Stimulated activated CD4-positive, alpha-beta T cell treated with anti-CD3 and anti-CD28 coated beads, Interleukin-2, amount 100 ng/mL, for 24 hours (primary cell): ENCODE measurements at places on chromosomes 6 and 20.

DNA sequence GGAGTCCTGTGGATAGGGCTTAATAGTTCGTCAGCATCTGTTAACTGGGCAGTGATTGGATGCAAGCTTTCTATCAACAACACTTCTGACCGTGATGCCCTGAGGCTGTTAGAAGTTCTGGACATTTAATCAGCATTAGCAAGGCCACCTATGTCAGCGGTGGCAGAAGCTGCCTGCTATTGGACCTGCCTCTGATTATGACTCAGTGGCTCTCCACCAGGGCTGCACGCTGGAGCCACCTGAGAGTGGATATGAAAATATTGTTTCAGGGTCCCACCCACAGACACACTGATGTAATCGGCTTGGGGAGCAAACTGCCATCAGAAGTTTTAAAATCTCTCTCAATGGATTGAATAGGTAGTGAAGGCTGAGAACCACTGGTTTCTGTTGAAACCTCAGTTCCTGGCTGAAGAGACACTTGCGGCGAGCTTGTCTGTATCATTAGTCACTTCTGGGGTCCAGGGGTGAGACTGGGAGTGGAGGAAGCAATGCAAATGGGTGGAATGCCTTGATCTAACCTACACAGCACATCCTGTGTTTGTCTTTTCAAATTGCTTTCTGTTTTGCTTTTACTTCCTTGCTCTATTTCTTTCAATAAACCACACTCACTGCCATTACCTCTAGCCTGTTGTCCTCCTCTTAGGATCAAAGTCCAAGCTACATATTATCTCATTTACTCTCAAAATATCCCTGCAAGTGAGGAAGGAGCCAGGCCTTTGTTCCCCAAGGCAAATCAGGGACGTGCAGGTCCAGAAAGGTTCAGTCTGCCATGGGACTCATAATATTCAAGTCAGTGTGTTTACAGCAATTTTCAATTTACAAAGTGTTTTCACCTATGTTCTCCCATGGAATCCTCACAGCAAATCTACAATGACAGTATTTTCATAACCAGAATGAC, 4.2 kb downstream of the CLIC5 start:
- peak; percentile 47 for DNase-seq

DNA sequence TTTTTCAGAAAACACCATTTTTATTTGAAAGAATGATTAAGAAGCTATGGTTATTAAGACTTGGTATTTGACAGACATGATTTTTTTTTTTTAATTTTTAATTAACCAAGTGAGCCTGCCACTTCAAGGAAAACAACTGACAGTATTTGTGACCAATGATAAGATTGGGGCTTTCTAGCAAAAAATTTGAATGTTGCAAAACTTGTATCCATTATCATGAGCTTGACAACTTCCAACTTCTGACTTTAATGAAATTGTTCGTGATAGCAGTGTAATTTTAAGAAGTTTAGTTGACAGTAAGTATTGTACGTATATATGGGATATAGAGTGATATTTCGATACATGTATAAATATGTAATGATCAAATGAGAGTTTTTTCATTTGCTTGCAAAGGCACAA, 21.6 kb upstream of the POM121L2 start:
- DNase-seq: no peak

DNA sequence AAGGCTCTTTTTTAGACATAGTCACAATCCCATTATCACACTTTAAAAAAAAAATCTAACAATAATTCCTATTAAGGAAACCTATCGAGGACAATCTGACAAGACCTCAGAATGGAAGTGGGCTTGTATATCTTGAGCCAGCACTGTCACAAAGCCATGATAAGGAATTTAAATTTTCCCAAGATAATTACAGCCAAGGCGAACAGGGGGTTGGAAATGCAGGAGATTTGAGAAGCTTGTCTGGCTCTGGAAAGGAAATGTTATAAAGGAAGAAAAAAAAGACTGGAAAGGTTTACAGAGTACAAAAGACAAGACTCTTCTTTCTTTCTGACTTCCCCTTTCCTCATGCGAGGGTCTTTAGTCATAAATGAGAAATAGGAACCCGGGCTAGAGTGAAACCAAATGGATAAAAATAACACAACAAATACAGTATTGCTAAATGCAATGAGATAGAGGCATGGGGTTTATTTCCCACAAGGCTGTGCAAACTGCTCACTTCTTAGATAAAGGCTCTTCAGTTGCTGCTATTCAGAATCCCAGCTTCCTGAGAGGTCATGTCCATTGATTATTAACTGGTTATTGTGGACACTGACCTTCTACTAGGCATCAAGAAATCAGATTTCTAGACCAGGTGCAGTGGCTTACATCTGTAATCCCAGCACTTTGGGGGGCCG, 13.4 kb upstream of the GHRH start:
- no peak for DNase-seq

DNA sequence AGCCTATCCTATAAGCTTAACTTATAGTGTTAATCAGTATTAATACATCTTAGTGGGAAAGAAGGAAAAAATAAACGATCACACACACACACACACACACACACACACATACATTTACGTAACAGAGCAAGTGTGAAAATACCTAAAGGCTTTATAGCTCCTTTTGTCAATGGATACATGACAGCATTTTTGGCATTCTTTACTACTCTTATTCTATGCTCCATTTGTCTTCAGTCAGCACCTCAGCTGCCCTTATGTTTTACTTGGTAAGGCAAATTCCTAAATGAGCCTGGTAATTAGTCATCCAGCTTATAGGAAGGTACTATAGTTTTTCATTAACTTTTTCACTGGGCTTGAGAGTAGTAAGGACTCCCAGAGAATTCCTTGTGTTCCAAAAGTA, 25.1 kb upstream of the SLC17A3 start:
- DNase-seq: no peak

DNA sequence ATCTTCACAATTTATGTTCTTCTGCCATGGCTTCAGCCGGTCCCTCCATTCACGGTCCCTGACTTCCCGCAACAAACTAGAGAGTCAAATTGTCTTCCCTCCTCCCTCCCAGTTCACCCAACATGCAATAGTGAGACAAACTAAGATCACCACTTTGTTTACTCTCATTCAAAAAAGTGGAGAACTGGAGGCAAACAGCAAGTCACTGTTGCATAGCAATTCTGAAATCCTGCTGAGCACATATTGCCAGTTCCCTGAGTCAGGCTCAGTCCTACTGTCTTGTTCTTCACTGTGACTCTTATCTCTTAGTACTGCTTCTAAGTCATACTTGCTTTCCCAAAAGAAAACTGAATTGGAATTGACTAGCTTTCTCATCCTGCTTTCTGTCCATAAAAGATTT, 287.2 kb upstream of the SASH1 start:
- no peak for DNase-seq

GRCh38 chr6:6803180-6803977, 214.9 kb downstream of the LY86 start:
- DNase-seq: no peak

GRCh38 chr6:149109397-149110070, 208.0 kb upstream of the TAB2 start:
- DNase-seq: no peak

DNA sequence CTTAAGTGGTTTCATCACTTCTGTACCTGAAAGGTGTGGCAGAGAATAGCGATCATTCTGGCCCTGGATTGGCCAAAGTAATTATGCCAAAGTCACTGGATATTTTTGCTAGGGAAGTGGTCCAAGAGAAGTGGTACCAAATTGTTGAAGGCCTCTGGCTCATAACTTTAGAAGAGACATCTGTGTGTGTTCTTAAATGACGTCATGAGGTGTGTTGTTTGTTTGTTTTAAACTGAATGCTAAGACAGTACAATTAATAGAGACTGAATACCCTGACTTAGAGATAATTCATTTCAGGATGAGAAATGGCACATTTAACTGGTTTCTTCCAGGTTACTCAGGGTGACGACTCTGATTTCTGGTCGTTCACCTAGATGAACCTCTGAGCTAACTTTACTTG, 3.3 kb downstream of the VAPB start:
- no peak for DNase-seq

DNA sequence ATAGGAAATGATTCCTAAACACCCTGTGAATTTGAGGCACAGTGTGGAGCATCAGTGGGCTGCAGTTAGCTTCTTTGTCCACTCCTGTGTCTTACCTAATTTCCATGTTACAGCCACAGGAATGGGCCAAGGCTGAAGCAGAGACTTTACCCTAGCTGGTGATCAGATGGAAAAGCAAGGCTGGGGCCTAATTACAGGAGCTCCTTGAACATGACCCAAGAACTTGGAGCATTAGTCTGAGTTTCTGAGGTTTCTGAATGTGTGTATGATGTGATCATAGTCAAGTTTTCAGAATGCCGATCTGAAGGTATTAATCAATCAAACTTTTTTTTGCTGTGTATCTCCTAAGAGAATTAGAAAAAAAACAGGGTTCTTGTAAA, 18.0 kb downstream of the HECA start:
- DNase-seq: no peak

- no peak for DNase-seq
Observed at GRCh38 chr6:152952866-152953509, 29.9 kb downstream of the FBXO5 start.

DNA sequence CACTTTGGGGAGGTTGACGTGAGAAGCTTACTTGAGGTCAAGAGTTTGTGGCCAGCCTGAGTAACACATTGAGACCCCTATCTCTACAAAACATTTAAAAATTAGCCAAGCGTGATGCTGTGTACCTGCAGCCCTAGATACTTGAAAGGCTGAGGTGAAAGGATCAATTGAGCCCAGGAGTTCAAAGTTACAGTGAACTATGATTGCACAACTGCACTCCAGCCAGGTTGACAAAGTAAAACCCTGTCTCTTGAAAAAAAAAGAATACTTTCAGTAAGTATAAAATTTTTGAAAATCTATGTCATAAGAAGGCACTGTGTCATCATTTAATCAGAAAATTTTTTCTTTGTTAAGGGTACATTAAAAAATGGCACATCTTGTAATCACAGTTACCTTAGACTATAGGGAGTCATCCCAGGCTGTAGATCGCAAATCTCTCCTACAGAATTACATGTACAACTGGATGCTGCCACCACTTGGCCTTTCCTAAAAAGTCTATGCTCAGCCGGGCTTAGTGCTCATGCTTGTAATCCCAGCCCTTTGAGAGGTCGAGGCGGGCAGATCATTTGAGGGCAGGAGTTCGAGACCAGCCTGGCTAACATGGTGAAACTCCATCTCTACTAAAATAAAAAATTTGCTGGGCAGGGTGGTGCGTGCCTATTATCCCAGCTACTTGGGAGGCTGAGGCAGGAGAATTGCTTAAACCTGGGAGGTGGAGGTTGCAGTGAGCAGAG, 17.0 kb upstream of the MRS2 start:
- DNase-seq: no peak

GRCh38 chr6:134315189-134315588, 2.7 kb downstream of the SGK1 start:
- DNase-seq: no peak

DNA sequence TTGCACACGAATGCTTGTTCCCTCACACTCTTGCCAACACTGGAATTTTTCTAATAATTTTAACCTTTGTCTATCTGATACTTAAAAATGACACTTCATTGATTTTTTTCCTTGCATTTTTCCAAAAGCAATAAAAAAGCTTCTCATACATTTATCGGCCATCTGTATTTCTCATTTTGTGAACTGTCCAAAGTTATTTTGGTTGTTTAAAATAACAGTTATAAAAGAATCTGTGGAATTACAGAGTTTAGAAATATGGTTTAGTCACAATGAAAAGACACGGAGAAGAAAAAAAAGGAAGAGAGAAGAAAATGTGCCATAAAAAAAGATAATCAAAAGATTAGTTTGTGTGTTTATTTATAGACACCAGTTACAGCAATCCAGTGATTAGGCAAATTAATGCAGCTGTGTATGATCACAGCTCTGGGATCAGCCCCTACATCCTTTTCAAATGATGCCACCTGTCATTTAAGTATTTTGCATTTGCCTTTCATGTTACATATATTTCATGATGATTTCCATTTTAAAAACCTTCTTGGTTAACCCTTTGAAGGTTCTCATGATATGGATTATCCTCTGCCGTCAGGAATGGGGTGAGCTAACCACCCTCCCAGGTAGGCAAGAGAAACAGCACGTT, 171.7 kb downstream of the BACH2 start:
- DNase-seq: no peak

- DNase-seq: no peak
Observed at GRCh38 chr6:36986704-36987047, 680 bp upstream of the MTCH1 start.

DNA sequence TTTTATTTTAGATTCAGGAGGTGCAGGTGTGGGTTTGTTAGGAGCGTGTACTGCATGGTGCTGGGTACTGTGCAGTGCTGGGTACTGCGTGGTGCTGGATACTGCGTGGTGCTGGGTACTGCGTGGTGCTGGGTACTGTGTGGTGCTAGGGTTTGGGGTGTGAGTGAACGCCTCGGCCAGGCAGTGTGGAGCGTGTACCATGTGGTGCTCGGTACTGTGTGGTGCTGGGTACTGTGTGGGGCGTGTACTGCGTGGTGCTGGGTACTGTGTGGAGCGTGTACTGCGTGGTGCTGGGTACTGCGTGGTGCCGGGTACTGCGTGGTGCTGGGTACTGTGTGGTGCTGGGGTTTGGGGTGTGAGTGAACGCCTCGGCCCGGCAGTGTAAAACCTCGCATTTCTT, 62.9 kb downstream of the WDR27 start:
- no peak for DNase-seq

DNA sequence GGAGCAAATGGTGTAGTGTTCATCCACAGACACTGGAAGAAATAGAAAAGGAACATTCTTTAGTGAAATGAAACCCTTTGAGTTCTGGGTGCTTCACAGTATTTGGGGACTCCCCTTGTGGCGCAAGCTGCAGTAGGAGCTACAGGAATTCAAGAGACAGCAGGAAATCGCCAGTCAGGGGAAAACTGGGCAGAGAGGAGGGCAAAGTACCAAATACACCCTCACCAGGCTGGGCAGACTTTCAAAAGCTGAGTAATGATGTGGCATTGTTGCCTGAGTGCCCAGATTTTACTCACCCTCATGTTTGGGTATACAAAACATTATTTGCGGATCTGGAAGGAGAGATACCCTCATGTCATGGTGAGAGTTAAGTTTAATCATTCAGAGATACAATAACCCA, 97.9 kb downstream of the SOD2 start:
- peak; percentile 12 for DNase-seq

GRCh38 chr6:54135665-54136369, 24.6 kb downstream of the MLIP start:
- no peak for DNase-seq

- DNase-seq: no peak
Observed at GRCh38 chr20:46220455-46221207, 87.7 kb downstream of the CDH22 start.

GRCh38 chr6:132669690-132670291, 10.8 kb upstream of the TAAR1 start:
- DNase-seq: no peak

DNA sequence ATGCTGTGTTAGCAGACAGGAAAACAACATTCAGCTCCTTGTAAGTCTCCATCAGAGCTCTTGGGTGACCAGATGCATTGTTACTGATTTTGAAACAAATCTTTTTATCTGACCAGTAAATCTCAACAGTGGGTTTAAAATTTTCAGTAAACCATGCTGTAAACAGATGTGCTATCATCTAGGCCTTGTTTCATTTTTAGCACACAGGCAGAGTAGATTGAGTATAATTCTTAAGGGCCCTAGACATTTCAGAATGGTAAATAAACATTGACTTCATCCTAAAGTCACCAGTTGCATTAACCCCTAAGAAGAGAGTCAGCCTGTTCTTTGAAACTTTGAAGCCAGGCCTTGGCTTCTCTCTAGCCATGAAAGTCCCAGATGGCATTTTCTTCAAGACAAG, 237.2 kb upstream of the BMP2 start:
- DNase-seq: no peak
